Activated naive CD4-positive, alpha-beta T cell treated with anti-CD3 and anti-CD28 coated beads, Interleukin-2, amount 10 ng/mL, durations not matched to agents 5 hours and 36 hours (primary cell): ENCODE measurements at places on chromosomes 2 and 18. TPM values are rescaled to one million over a fixed set of nuclear protein-coding genes. Genes with fewer than 3 reads are reported as not detected.

Gene PPIG
- total RNA-seq = 59.0 TPM

Gene TMEM178A
- not detected for total RNA-seq

Gene MZT2A
- total RNA-seq = 265 TPM

Gene RESP18
- not detected for total RNA-seq
